T-helper 17 cell (primary cell): ENCODE measurements at places on chromosomes 13 and 19.

GRCh38 chr13:39577838-39578491 lies 25.0 kb downstream of the LHFPL6 start:
- no peak for DNase-seq

DNA sequence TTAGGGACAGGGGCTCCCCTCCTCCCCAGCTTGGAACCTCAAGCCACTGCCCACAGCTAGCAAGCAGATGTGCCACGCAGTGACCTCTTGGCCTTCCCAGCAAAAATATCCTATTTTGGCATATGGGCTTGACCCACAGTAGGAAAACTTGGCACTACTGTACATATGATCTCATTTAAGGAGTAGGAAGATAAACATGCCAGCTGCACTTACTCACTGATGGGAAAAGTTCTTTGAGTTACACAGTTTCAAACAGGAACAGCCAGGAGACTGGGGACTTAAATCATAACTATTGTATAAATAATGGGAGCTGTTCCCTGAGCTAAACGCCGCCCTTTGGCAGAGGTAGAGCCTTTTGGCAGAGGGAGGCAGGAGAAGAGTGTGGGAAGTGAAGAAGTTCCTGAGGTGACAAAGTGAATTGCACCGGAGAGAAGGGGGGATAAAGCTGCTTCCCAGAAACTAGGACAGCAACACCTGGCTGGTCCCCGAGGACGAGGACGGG lies 6.1 kb downstream of the SACS start:
- no peak for DNase-seq

GRCh38 chr13:48251611-48252081 lies 18.6 kb downstream of the ITM2B start:
- no peak for DNase-seq

- DNase-seq: no peak
These were observed 472.8 kb downstream of the OLFM4 start for GRCh38 chr13:53501387-53501786.

GRCh38 chr13:24746618-24747247 lies 17.2 kb upstream of the RNF17 start:
- DNase-seq: no peak

DNA sequence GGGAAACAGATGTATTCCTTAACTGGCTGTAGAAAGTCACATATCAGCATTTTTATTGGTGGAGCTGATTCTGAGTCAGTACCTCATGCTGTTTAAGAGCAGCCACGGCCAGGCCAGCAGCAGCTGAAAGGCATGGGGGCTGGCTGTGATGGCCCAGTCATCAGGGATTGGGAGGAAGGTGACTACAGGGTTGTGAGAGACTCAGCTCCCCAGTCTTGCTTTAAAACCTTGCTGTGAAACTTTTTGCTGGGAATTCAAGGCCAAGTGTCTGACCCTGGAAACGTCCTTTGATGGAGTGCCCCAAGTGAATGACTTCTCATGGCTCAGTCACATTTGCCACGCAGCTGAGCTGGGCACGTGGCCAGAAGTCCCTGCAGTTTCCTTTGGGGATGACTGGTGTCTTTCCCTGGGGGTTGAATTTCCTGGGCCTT lies 39.1 kb upstream of the RNF113B start:
- no peak for DNase-seq

DNA sequence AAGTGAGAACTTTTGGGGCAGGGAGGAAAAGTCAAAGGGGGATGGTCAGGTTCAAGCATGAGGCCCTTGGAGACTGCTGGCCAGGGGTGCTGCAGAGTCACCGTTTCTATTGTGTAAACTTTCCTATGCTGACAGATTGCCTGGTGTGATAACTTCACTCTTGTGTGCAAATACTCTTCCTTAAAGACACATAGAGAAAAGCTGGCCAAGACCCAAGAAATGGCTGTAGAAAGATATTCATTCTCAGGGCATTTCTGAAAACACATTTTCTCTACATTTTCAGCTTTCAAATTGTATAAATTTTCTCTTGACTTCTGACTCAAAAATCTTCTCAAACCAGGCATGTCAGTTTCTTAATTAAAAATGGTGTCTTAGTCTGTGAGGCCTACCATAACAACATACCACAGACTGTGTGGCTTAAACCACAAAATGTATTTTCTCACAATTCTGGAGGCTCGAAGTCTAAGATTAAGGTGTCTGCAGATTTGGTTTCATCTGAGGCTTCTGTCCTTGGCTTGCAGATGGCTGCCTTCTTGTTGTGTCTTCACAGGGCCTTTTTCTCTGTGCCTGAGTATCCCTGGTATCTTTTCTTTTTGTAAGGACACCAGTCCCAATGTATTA lies 304.5 kb downstream of the KCNRG start:
- DNase-seq: no peak

- DNase-seq: no peak
These were observed 7.5 kb upstream of the OR10H5 start for GRCh38 chr19:15779756-15780476.

GRCh38 chr13:37361608-37362007 lies 237.0 kb downstream of the POSTN start:
- DNase-seq: no peak

DNA sequence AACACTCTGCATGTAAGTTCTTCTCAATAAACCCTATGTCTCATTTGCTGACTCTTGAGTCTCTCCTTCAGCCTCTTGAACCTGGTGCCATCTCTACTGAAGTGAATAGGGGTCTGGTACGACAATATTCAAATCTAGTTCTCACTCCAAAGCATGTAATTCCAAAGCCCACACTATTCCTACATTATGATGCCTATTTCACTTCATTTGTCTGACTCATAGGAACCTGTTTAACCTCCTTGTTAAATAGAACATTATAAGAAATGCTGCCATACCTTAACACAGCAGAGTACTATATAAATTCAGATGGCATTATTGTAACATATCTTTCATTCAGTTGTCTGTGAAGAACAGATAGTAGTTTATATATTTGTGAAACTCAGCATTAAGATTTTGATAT lies 67.1 kb downstream of the STARD13 start:
- DNase-seq: no peak

- DNase-seq: no peak
These were observed 17.5 kb downstream of the RYR1 start for GRCh38 chr19:38451036-38451435.

DNA sequence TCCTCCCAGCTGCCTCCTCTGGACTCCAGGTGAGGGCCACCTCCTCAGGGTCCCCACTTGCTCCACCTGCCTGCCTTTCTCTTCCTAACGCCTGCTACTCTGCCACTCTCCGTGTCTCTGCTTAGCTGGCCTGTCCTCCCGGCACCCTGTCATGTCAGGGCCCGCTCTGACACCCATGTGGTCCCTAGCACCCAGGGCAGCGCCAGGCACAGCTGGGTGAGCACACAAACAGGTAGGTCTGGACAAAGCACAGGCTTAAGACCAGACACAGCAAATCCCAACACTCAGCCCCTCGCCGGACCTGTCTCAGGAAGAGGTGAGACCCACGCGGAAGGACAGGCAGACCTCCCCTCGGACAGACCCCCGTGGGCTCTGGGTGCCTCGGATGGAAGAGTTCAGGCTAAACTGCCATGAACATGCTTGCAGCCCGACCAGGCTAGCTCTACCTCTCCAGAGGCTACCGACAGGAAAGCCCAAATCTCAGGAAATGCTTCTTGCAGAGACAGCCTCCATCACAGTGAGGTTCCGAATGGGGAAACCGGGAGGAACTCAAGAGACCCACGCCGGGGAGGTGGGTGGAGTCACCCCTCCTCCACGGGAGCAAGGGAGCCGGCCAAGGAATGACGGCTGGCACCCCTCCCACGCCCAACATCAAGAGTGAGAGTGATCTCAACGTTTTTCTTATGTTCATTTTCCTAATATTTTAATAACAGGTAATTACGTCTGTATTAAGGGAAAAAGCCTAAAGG lies 12.5 kb downstream of the ZNF787 start:
- no peak for DNase-seq

DNA sequence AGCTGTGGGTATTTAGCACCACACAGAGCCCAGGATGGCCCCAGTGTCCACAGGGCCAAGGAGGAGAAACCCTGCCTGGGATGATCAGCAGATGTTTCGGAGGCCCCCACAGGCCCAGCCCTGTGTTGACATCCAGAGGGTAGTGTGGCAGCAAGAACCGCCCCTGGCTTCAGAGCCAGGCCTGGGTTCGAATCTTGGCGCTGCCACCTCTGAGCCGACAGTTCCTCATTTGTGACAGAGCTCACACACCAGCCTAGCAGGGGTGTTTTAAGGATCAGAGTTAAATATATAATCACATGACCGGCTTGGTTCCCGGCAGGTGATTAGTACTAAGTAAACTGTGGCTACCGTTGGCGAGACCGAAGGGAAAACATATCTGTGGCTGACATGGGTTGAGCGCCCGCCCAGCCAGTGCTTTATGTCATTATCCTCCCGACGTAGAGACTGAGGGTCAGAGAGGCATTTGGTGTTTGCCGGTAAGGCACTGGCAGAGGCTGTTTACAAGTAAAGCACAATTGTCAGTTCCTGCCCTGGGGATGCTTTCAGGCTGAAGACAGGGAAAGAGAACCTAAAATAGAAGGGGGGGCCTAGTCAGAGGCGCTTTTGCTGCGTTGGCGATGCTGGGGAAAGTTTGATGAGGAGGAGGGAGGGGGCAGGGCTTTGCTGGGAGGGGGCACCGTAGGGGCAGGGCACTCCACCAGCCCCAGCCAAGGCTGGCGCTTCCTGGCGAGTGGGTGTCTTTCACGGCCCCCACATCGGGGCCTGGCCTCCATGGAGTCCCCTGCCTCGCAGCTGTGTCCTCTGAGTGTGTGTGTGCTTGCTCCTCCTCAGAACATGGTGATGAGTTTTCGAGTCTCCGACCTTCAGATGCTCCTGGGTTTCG lies 4.8 kb downstream of the PIAS4 start:
- no peak for DNase-seq

GRCh38 chr19:19501798-19502197 lies 13.6 kb downstream of the TSSK6 start:
- no peak for DNase-seq

- no peak for DNase-seq
These were observed 247.9 kb downstream of the MYO16 start for GRCh38 chr13:108877300-108877699.

DNA sequence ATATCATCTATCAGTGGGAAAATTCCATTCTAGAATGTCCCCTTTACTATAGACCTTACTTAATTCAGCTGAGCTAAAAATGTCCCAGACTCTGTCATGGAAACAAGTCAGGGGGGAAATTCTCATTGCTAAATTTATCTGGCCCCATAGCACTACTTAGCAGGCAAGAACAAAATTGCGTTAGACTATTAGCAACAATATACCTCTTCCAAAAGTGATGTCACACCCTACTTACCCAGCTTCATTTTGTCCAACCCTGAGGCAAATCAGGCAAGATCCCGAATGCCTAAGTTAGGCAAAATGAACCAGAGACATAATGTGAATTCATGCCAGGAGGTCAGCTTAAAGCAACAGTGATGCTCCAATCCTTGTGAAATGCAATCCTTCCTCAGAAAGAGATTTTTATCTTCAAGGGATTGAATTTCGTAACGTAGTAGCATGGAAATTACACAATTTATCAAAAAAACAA lies 93.7 kb downstream of the FRY start:
- DNase-seq: no peak

- no peak for DNase-seq
These were observed at the start of gene SLC7A10 for GRCh38 chr19:33225458-33225926. SLC7A10 (minus strand) TSS chr19:33225850; CDS start chr19:33225703, 147 bp downstream.

DNA sequence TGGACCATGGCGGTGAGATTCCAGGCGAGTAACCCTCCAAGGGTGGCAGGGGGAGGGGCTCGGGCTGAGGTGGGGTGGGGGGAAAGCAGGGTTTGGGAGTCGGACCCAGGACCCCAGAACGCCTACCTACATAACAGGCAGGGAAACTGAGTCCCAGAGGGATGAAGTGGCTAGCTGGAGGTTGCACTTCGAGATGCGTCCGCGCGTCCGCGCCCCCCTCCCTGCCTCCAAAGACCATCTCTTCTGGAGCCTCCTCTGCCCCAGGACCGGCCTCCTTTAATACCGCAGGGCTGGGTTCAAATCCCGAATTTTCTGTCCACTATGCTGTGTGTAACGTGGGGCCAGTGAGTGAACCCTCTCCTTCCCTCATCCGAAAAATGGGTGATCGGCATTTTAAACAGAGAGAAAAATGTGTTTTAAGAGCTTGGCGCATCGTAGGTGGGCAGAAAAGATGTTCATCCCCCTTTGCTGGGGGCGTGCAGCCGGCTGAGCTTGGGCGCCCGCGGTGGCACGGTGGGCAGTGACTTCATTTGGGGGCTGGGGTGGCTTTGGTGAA lies 13.8 kb downstream of the TJP3 start:
- DNase-seq: no peak

- no peak for DNase-seq
These were observed 110.2 kb downstream of the STK24 start for GRCh38 chr13:98466634-98467236.

GRCh38 chr13:113936166-113936965 lies 37.5 kb downstream of the C13orf46 start:
- no peak for DNase-seq

GRCh38 chr13:67238277-67238859 lies 8.2 kb upstream of the PCDH9 start:
- DNase-seq: no peak

DNA sequence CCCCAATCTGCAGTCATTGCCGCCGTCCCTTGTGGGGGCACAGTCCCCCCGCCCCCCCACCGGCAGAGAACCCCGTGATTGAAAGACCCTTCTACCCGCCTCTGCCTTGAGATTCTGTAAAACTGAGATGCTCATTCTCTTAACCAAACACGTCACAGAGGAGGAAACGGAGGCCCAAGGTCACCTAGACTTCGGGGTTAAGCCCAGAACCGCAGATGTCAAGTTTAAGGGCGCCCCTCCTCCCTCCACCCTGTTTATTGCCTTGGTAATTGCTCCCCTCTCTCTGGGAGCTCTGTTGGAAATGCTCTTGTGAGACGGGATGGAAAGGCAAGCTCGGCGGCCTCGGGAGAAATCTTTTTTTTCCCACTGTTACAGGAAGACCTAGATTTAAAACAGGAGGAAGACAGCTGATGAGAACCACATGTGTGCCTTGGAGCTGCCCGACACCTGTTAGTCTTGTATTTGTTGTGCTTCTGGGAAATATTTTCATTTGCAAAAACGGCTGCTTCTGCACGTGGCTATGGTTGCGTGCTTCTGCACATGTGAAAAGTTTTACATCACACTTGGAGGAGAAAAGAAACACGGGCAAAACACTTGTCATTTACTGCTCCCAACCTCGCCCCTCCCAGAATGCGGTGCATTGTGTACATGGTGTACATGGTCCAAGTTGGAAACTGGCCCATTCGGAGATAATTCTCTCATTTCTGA lies 1.1 kb upstream of the MED26 start:
- no peak for DNase-seq

DNA sequence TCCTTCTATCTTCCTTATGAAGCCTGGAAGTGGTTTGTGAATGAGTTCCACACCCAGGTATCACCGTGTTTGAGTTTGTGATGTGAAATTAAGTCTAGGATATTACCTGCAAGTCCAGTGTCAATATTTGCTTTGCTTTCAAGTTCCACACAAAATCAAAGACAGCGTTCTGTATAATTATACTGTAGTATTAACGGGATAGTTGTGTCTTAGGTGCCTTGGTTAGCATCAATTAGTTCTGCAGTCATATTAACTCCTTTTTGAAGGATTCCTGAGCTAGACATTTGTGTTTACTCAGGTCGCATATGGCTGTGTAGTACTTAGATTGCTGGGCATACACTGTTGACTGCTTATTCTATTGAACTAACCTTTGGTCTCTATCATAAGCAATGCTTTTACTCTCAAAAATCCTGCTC lies 54.4 kb downstream of the ERCC5 start:
- no peak for DNase-seq

- no peak for DNase-seq
These were observed 12.8 kb downstream of the PDE4A start for GRCh38 chr19:10433131-10433536.
